PC-3 (cell line): ENCODE measurements at places on chromosomes 5 and 9.
A peak's percentile ranks its signal among the peaks of the same experiment; 100 is the strongest.

- no peak overlapping the region for H3K27ac ChIP-seq
- no peak for DNase-seq
- H3K4me3 ChIP-seq: no peak overlapping the region
- H3K4me1 ChIP-seq: no peaks in the 10 kb centered on the region
- H3K36me3 ChIP-seq: no peaks in the 10 kb centered on the region
These were observed 26.1 kb upstream of the FSTL4 start for GRCh38 chr5:133638436-133638835.

GRCh38 chr5:1651971-1652872 is 128.5 kb upstream of the LPCAT1 start:
- no peaks in the 10 kb centered on the region for H3K36me3 ChIP-seq
- H3K27me3 ChIP-seq: peaks cover 9% of the 10 kb centered on the region; the same call in 1 of the 2 replicates
- no peak overlapping the region for H3K27ac ChIP-seq
- no peak overlapping the region for H3K4me3 ChIP-seq

DNA sequence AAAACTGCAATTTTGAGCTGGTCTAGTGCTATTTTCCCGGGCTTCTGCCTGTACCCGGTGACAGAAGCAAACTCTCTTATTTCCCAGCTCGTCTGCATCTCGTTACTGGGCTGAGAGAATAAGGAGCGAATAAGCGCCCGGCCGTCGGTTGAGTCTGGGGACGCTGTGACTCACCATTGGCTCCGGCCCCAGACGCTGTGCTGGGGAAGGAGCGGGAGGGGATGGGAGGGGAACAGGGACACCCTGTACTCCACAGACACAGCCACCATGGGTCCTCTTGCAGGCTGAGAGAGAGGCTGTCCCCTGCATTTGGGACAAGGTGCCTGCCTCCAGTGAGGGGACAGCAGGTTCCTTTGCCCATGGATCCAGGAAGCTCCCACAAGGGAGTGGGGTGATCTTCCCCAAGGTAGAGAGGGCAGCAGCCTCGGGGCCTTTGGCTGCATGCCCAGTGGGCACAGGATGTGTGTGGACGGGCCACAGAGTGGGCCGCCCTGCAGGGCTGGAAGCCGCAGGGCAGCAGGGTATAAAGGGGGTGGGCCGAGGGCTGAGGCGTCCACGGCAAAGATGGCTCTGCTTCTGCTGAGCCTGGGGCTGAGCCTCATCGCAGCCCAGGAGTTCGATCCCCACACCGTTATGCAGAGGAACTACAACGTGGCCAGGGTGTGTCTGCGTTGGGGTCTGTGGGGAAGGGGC is at the start of gene LCN9:
TSS of gene LCN9 (plus strand) at position 552 of the 693 bp plus-strand sequence. CDS start at position 565, 13 bp downstream.
- H3K4me1 ChIP-seq: no peaks in the 10 kb centered on the region
- 0 out of 2 replicates have a peak, but pooled peaks cover 4% of the 10 kb centered on the region for H3K27me3 ChIP-seq
- no peaks in the 10 kb centered on the region for H3K36me3 ChIP-seq
- no peak within 1 kb of the TSS for H3K27ac ChIP-seq

- H3K27me3 ChIP-seq: no peaks in the 10 kb centered on the region
- H3K36me3 ChIP-seq: no peaks in the 10 kb centered on the region
- no peak for DNase-seq
- H3K4me1 ChIP-seq: no peaks in the 10 kb centered on the region
These were observed 6.5 kb upstream of the FGFR4 start for GRCh38 chr5:177080265-177080664.

DNA sequence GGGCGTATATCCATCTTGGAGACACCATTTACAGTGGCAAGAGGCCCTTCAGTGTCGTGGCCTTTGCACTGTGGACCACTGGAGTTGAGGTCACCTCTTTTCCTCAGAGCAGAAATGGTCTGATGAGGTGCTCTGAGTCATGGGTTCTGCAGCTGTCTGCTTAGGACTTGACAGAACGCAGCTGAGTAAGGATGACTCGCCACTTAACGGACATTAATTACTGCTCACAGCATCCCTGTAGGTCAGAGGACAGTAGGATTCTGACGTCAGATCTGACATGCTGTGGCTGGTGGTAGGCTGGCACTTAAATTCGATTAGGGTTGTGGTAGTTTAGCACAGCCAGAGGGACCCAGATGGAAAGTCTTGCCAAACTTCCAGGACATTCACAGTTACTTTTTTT is 479.4 kb downstream of the DMAC1 start:
- peak; percentile 1 for DNase-seq
- H3K27ac ChIP-seq: no peak overlapping the region
- H3K27me3 ChIP-seq: no peaks in the 10 kb centered on the region
- no peaks in the 10 kb centered on the region for H3K4me1 ChIP-seq

- H3K27ac ChIP-seq: peak overlapping the region; percentile 79
- peaks cover 8% of the 10 kb centered on the region for H3K4me1 ChIP-seq
- DNase-seq: peak; percentile 31
- peak overlapping the region; percentile 87 for H3K4me3 ChIP-seq
These were observed 694 bp upstream of the PHPT1 start for GRCh38 chr9:136848393-136849037.

DNA sequence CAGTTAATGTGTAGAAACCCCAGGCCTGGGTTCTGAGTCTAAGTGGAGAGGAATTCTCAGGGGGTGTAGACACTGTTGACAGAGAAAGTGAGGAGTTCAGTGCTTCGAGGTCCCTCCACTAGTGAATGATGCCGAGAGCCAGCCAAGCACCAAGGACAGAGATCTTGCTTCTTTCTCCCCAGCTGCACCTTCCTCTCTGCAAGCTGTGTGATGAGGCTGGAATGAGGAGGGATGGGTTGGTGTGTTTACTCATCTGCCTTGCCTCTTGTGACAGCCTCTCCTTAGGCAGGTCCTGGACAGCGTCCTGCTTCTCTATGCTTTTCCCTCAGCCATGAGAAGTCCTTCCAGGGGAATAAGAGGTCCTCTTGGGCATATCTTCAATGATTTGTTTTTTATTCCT is 35.3 kb downstream of the HNRNPH1 start:
- no peak overlapping the region for H3K4me3 ChIP-seq
- no peak for DNase-seq
- H3K27ac ChIP-seq: no peak overlapping the region
- H3K36me3 ChIP-seq: no peaks in the 10 kb centered on the region; the same call in 1 of the 2 replicates

- H3K4me1 ChIP-seq: no peaks in the 10 kb centered on the region
- no peak overlapping the region for H3K4me3 ChIP-seq
- H3K27me3 ChIP-seq: peaks cover 84% of the 10 kb centered on the region
- H3K36me3 ChIP-seq: no peaks in the 10 kb centered on the region
- no peak overlapping the region for H3K27ac ChIP-seq
These were observed 114.5 kb downstream of the MAT2B start for GRCh38 chr5:163619951-163620350.

- no peak overlapping the region for H3K4me3 ChIP-seq
- no peak overlapping the region for H3K27ac ChIP-seq
- DNase-seq: no peak
- H3K4me1 ChIP-seq: no peaks in the 10 kb centered on the region
These were observed 49.5 kb upstream of the SARDH start for GRCh38 chr9:133787754-133788025.

- no peak for DNase-seq
- no peaks in the 10 kb centered on the region for H3K27me3 ChIP-seq
- H3K27ac ChIP-seq: no peak overlapping the region
- H3K36me3 ChIP-seq: no peaks in the 10 kb centered on the region
These were observed 68.6 kb upstream of the STARD4 start for GRCh38 chr5:111580956-111581355.

- DNase-seq: no peak
- peak overlapping the region; percentile 87 for H3K4me3 ChIP-seq
- peak overlapping the region; percentile 58 for H3K27ac ChIP-seq
- no peaks in the 10 kb centered on the region for H3K36me3 ChIP-seq
- H3K27me3 ChIP-seq: no peaks in the 10 kb centered on the region
- peaks cover 22% of the 10 kb centered on the region for H3K4me1 ChIP-seq
These were observed 110.0 kb downstream of the PAM start for GRCh38 chr5:102865171-102865509.

DNA sequence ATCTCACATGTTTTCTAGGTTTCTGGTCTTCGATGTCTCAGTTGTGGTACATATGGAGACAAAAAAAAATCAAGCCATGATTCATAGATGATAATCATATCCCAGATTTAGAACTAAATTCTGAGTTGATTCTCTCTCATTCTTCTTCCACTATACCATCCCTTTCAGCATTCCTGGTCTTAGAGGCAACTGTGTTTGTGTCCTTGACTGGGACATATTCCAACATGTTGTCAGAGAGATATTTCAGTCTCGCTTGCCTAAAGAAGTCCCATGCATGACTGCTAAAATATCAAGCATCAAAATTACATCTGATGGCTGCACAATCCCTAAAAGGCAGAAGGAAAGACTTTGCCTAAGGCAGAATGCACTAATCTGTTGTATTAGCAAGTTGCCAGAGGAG is 236.6 kb downstream of the PSAT1 start:
- no peaks in the 10 kb centered on the region for H3K4me1 ChIP-seq
- no peaks in the 10 kb centered on the region for H3K27me3 ChIP-seq
- no peak overlapping the region for H3K4me3 ChIP-seq
- H3K27ac ChIP-seq: no peak overlapping the region
- no peak for DNase-seq

- H3K4me1 ChIP-seq: peaks cover 9% of the 10 kb centered on the region
- DNase-seq: no peak
- H3K4me3 ChIP-seq: no peak overlapping the region
- H3K36me3 ChIP-seq: no peaks in the 10 kb centered on the region
These were observed 142.0 kb downstream of the FANCC start for GRCh38 chr9:95175523-95175922.

- no peak overlapping the region for H3K27ac ChIP-seq
- no peak overlapping the region for H3K4me3 ChIP-seq
- DNase-seq: peak; percentile 38
- H3K36me3 ChIP-seq: no peaks in the 10 kb centered on the region
These were observed 25.8 kb upstream of the FRRS1L start for GRCh38 chr9:109192732-109193361.

GRCh38 chr5:19855453-19855852 is 132.5 kb downstream of the CDH18 start:
- peaks cover 19% of the 10 kb centered on the region; the same call in 1 of the 2 replicates for H3K4me1 ChIP-seq
- H3K27ac ChIP-seq: 0 out of 2 replicates have a peak overlapping the region, but pooled peaks have one; percentile 11
- no peak overlapping the region for H3K4me3 ChIP-seq
- DNase-seq: no peak

DNA sequence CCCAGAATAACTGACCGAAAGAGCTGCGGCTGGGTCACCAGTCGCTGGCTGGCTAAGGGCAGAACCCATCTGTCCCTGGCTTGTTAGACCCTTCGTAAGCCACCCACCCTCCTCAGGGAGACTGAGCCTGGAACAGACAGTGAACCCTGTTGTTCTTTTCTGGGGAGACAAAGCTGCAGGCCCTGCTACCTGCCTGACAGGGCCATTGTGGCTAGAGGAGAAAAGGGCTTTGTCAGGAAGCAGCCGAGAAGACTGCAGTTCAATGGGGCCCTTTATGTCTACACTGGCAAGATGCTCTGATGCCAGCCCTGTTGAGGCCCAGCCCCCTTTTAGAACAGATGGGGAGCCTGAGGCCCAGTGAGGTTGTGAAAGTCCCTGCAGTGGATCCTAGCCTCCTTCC is 3.7 kb upstream of the NIPAL4 start:
- H3K4me1 ChIP-seq: no peaks in the 10 kb centered on the region; the same call in 1 of the 2 replicates
- no peak overlapping the region for H3K4me3 ChIP-seq
- H3K36me3 ChIP-seq: no peaks in the 10 kb centered on the region
- no peaks in the 10 kb centered on the region for H3K27me3 ChIP-seq

DNA sequence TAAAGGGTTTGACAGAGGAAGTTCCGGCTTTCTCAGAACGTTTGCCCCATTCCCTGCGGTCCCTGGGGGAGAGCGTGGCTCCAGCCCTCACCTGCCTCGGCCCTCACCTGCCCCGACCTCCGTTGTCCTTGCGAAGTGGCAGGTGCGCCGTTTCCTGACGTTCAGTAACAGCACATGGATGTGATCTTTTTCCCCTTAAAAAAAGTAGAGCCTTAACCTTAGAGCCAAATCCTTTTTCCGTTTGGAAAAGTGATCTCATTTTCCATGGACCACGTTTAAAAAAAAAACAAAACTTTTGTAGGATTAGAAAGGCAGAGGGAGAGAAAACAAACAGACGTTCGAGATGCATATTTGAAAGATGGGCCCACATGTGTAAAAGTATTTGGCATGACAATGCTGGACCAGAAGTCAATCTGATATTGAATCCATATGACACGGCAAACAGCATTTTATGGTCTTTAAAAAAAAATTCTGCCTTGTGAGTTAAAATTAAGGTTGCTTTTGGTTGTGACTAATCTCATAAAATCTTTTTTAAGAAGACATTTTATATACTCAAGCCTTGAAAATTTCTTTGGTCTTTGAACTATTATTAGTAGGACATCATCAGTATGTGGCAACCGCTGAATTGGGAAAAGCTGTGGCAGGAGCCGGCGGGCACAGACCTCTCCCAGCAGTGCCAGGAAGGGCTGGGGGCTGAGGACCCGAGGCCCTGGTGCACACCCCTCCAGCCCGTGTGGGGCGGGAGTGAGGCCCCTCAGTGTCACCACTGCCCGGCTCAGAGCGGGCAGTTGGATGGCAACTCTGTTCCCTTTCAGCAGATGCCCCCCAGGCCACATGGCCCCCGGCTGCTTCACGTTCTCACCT is 42.5 kb upstream of the EXOC3 start:
- DNase-seq: peak; percentile 55
- H3K4me3 ChIP-seq: no peak overlapping the region
- H3K36me3 ChIP-seq: no peaks in the 10 kb centered on the region
- H3K27me3 ChIP-seq: no peaks in the 10 kb centered on the region
- no peak overlapping the region for H3K27ac ChIP-seq

DNA sequence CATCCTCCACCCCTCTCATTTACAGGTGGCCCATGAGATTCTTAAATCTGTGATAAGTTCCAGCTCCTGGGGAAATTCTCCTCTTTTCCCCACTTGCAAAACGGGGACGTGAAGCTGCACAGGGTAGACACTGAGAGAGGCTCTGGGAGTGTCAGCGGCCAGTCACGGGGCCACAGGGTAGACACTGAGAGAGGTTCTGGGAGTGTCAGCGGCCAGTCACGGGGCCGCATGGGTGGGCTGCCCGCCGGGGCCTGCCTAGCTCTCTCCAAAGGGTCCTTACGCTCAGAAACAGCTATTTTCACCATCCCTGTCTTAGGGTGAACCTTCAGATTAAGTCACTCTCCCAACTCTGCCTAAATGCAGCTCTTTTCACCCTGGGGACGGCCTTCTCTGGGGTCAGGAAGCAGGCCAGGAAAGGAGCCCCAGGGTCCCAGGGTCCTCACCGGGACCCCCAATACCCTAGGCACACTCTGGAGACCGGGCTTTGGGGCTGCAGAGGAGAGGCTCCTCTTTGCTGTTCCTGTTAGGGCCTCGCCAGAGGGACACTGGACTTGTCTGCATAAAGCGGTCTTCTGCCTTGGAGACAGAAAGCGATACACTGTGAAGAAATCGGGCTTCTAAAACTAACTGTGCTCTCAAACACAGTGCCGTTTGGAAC is 1.5 kb downstream of the FAM78A start:
- no peak overlapping the region for H3K4me3 ChIP-seq
- DNase-seq: no peak
- H3K36me3 ChIP-seq: no peaks in the 10 kb centered on the region
- H3K4me1 ChIP-seq: no peaks in the 10 kb centered on the region

GRCh38 chr5:131150408-131150807 is 14.6 kb downstream of the HINT1 start:
- no peak overlapping the region for H3K27ac ChIP-seq
- DNase-seq: no peak
- no peak overlapping the region for H3K4me3 ChIP-seq
- no peaks in the 10 kb centered on the region for H3K4me1 ChIP-seq
- no peaks in the 10 kb centered on the region for H3K27me3 ChIP-seq
